Activated T-cell treated with anti-CD3 and anti-CD28 coated beads for 4 hours (primary cell): ENCODE measurements at places on chromosomes 16 and 17.

DNA sequence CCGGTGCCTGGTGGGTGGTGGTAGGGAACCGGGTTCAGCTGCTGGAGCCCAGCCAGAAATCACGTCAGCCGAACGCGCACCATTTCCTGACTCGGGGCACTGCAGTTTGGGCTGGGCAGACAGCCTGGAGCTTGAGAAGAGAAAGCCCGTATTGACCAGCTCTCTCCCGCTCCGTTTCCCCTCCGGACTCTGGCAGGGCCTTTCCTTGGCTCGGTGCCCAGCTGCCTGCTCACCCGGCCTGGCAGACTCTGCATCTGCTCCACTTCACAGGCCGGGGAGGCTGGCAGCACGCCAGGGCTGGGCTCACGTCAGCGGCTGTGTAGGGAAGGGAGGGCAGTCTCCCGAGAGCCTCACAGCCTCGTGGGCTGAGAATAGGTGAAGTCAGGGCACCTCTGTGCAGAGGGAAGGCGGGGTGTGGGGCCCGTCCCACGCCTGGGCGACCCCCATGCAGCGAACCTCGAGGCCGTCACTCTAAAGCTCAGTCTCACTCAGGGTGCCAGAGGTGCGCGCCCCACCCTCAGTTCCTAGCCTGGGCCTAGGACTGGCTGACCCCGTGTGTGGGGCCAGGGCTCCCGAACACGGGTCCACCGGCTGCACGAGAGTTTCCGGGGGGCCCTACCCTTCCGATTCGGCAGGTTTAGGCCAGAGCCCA, 59.1 kb downstream of the OR1D5 start:
- peak; percentile 40 for DNase-seq

DNA sequence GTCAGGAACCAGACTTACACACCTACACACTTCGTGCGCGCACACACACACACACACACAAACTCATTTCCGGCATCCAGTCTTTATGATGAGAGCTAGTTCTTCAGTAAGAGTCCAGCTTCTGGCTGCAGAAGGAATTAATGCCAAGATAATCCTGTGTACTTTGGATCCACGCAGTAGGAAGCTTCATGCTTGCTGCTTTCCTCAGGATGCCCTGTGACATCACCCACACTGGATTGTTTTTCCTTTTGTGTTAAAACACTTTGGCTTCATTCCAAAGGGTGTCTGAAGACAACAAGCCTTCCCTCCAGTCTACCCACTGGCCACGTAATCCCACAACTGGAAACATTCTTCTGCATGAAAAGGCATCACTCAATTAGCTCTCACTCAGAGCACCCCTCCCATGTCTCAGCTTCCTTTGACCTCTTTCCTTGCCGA, 35.4 kb downstream of the KCNJ16 start:
- no peak for DNase-seq

GRCh38 chr16:84454611-84455010, 49.8 kb downstream of the MEAK7 start:
- DNase-seq = no peak

DNA sequence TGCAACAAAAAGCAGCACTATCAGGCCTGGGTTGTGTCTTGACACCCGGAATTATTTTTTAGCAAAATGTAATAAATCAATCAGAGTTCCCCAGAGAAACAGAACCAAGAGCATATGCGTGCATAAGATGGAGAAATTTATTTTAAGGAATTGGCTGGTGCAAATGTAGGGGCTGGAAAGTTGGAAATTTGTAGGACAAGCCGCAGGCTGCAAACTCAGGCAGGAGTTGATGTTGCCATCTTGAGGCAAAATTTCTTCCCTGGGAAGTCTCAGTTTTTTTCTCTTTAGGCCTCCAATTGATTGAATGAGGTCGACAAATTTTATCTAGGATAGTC, 158.9 kb upstream of the FAM20A start:
- no peak for DNase-seq

DNA sequence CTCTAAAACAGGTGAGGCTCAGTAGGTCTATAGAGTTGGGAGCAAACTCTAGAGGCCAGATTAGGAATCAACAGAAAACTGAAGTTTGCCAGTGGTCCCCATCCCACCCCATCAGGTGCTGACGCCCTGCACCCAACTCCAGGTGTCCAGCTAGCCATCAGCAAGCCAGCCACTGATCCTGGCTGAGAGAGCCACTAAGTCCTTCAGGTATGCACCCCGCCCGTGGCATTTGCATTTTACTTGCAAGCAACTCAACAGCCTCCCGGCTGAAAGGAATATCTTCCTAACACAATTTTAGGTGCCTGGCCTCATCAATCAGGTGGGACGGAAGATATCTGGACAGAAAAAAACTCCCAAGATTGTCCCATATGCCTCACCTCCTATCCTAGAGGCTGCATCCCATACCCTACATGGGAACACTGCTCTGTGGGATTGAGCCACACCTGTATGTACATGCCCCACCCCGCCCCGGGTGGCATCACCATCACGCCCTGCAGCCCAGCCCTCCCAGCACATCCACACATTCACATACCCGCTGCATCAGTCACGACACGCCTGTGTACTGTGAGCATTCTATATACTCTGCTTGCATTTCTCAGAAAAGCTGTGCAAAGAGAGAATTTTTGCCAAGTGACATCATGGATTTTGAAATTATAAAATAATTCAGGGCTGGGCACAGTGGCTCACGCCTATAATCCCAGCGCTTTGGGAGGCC, 8.3 kb downstream of the OTOP3 start:
- no peak for DNase-seq

GRCh38 chr17:79424471-79425185, 186.2 kb downstream of the RBFOX3 start:
- no peak for DNase-seq

DNA sequence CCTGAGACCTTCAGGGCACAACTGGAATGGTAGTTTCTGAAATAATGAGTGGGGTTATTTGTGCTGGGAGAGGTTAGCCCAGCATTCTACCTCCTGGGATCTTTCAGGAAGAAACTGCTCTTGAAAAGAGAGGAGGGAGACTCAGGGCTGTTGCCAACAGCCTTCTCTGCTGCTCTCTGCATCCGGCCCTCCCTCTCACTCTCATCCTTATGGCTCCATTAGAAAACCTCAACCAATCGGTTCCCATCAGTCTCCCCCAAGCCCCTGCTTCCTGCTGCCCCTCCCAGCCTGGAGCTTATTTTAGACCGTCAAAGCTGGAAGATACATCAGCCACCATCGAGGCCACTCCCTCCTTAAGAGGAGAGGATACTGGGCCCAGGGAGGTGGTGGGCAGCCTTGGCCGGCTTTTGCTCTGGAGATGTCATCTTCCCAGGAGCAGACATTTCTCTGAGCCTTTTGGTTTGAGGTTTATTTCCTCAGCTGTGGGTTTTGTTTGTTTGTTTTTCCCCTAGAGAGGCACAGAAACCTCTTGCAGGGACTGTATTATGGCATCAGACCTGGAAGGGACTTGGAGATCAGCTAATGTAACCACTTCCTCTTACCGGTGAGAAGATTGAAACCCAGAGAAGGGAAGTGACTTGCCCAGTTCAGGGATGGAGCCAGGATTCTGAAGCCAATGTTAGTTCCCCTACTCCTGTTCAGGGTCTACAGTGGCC, 2.7 kb downstream of the MPRIP start:
- DNase-seq = no peak

GRCh38 chr16:55812951-55813350, 19.9 kb downstream of the CES1 start:
- DNase-seq = no peak

- peak; percentile 52 for DNase-seq
Observed at GRCh38 chr16:27408012-27408601, 6.1 kb downstream of the IL21R start.

DNA sequence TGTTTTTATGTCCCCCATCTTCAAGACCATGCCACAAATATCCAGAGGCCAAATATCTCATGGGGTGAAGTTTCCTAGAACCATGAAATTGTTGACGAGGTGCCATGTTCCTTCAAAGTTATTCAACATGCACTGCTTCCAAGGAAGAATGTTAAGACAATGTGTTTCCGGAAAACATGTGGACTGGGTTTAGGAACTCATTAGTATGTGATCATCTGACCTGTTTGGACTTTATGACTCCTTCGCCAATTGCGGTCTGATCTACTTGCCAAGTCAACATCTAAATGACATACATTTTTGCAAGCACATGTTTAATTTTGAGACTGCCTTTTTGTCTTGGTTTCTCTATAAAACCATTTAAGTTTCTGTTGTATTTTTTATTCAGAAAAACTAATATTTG, 234.8 kb downstream of the MAF start:
- no peak for DNase-seq

DNA sequence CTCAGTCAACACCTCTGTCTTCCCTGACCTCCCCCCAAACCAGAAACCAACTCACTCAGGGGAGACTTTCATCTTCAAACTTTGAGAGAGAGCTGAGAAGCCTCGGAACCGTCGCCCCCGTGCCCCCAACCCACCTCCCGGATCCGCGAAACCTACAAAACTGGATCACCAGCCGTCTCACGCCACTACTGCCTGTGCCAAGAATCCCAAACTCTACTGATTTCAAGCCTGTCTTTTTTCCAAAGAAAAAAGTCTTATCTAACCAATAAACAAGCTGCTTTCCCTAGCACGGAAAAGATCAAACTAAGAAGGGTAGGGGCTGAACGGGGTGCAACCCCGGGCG, 2.0 kb downstream of the AXIN2 start:
- no peak for DNase-seq

DNA sequence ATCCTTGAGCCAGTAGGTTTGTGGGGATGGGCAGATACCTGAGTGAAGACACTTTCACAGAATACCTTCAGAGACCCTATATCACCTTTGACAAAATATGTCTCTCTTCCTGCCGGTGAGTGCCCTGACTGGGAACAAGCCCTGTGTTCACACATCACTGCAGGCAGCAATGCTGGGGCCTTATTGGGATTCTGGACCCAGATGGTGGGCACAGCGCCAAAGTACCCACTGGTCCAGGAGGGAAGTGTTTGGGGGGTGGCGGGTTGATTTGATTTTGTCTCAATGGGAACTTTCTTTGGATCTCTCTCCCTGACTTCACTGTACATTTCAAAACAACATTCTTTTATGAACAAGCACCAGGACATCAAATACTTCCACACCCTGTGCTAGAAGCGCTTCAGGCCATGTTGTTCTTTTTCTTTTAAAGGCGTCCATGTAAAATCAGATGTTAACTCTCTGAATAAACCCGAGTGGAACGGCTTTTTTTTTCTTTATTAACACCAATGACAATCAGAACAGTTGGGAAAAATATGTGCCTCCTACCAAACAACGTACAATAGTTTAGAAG, 62.4 kb upstream of the AKTIP start:
- DNase-seq = no peak

DNA sequence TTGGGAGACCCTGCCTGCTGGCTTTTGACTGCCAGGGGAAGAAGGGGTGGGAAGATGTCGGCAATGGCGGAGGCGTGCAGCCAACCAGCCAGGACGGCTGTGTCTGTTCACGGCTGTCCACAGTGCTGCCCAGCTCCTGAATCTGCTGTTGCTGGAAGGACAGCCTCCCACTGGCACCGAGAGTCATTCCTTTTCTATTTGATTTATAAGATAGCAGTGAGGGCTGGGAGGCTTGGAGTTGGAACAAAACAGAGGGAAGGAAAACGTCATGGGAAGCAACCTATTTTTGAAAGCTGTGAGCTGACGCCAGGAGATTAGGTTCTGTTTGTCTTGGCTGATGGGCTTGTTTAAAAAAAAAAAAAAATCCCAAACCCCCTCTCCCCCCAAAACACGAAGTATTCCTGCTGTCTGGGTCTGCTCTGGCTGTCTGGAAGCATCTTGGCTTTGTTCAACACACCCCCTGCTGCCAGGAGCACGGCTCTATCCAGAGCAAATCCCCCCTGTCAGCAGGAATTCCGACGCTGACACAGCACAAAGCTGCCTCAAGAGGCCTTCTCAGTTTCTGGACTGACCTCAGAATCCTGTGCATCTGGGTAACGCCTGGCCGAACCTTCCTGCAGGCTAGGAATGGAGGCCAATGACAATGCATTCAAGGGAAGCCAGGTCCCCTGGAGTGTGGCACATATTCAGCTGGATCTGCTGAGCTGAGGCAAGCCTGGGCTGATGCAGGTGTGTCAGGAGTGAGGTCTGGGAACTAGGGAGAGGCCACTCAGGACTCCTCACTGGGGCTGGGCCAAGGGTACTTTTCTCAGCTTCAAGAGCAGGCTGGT, 41.0 kb upstream of the SREBF1 start:
- DNase-seq = no peak

GRCh38 chr17:81222620-81222905, 202 bp downstream of the CEP131 start:
- no peak for DNase-seq

- DNase-seq = no peak
Observed at GRCh38 chr17:4527566-4528125, 27.5 kb downstream of the MYBBP1A start.

- no peak for DNase-seq
Observed at GRCh38 chr17:29449865-29450671, 59.9 kb downstream of the TAOK1 start.
